Stomach (tissue), 19 donors: ENCODE measurements at places on chromosomes 2 and 18. TPM values are rescaled to one million over a fixed set of nuclear protein-coding genes. Genes with fewer than 3 reads are reported as not detected.

GRCh38 chr18:79612291-79613108 lies 67.1 kb upstream of the CTDP1 start:
- DNase-seq = no peak

DNA sequence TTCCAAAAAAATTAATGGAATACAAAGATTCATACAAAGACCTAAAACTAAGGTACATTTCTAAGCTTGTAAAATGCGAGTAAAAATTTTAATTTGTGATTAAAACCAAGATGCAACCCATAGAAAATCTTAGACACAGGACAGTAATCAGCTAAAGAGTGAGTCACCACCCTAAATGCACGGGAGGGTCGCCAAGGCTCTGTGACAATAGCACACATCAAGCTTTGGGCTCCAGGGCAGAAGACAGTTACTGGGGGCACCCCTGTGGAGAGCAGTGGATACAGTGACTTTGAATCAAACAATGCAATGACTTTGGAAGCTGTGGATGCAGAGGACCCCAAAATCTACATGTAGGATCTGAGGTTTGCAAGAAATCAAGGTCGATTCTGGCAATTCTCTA lies 7.5 kb downstream of the FLACC1 start:
- no peak for DNase-seq

GRCh38 chr2:181776336-181776735 lies 96.0 kb upstream of the NEUROD1 start:
- no peak for DNase-seq

DNA sequence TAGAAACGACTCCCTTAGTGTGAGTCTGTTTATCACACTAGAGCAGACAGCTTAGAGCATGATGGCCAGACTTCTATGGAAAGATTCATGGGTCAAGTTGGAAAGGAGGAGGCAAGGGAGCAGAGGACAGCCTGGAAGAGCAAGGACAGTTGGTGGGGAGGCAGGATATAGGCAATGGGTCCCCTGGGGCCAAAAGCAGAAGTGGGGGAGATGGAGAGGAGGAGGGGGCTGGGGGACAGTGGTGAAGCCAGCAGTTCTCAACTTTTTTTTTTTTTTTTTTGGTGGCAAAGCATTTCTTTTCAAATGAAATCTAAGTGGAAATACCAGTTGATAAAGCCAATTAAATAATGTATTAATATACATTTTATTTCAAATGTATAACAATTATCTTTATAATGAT lies 197.9 kb downstream of the HRH4 start:
- DNase-seq = no peak

GRCh38 chr18:4276953-4277585 lies 178.0 kb downstream of the DLGAP1 start:
- DNase-seq = no peak

GRCh38 chr2:150341982-150342680 lies 145.3 kb downstream of the RND3 start:
- DNase-seq = no peak

GRCh38 chr18:58625839-58626238 lies 3.1 kb downstream of the ALPK2 start:
- no peak for DNase-seq

DNA sequence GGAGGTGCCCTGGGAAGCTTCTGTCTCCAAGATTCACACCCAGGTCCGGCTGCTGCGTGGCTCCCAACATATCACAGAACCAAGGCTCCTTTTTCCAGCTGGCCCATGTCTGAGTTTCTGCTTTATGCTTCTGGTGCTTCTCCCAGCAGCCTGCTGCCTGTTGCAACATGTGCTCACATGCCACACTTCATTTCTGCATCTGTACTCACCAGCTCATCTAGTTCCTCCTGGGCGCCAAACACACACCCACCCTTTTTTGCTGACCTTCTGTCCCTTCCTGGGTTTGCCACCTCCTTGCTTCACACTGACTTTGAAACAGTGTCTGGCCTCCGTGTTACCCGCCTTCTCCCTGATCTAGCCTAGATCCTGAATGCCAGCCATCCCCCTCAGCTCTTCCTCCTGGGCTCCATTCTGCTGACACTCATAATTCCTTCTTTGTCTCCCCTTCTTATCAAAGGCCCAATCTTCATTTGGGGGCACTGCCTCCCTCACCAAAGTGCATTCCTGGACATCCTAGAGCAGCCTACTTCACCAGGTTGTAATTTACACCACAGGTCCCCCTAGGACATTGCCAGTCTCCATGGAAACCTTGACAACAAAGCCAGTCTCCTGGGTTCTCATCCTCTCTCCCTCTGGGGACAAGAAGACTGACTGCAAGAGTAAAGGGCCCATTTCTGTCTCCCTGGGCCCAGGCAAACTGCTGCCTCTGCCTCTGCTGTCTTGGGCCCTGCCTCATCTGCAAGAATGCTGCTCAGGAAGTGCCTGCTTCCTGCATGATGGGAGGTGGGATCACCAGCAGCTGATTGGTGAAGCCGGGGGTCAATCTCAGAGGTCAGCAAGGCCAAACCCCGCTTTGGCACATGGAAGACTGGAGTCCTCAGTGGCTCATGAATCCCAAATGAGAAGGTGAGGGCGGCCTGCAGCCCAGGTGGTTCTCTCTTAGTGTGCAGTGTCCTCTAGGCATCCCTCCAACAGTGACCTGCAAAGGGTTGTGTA lies 13.9 kb upstream of the PROM2 start:
- DNase-seq = peak; percentile 32

- DNase-seq = no peak
These were observed 89.0 kb upstream of the KCTD1 start for GRCh38 chr18:26637324-26637723.

Gene CHRNG
- not detected for total RNA-seq

Gene ALPP
- not detected for total RNA-seq
